ENCODE measurements at places on chromosomes 1 and 21. TPM values are rescaled to one million over a fixed set of nuclear protein-coding genes. Genes with fewer than 3 reads are reported as not detected.

- DNase-seq: no peak
Measured at GRCh38 chr1:30966690-30967369, 58.3 kb upstream of the SDC3 start.

- no peak for DNase-seq
Measured at GRCh38 chr1:43077273-43077672, 94.8 kb downstream of the EBNA1BP2 start.

DNA sequence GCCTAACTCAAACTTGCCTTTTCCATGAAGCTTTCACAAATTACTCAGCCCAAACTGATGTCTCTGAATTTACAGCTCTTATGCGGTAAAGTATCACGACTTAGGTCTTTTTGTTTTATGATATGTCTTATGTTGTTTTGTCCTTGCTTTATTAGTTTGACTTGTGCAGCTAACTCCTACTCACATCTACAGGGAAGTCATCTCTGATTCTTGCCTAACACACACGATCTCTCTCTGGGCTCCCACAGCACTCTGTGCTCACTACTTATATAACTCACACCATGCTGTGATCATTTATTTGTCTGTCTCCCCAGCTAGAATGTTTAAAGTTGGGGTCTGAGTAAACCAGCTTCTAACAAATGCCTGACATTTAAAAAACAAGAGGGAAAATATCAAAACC, 9.3 kb upstream of the PI4KB start:
- DNase-seq: no peak

GRCh38 chr1:219119839-219120238, 53.8 kb upstream of the LYPLAL1 start:
- no peak for DNase-seq

GRCh38 chr1:205680073-205680851, at the start of gene SLC45A3:
Gene SLC45A3, minus strand, starts transcription at chr1:205680509. Its CDS starts 15,853 bp downstream, at chr1:205664656.
- peak; percentile 66 for DNase-seq

- DNase-seq: no peak
Measured at GRCh38 chr1:33097762-33098161, 16.8 kb downstream of the AZIN2 start.

GRCh38 chr1:26102119-26102518, 9.5 kb upstream of the PDIK1L start:
- no peak for DNase-seq

DNA sequence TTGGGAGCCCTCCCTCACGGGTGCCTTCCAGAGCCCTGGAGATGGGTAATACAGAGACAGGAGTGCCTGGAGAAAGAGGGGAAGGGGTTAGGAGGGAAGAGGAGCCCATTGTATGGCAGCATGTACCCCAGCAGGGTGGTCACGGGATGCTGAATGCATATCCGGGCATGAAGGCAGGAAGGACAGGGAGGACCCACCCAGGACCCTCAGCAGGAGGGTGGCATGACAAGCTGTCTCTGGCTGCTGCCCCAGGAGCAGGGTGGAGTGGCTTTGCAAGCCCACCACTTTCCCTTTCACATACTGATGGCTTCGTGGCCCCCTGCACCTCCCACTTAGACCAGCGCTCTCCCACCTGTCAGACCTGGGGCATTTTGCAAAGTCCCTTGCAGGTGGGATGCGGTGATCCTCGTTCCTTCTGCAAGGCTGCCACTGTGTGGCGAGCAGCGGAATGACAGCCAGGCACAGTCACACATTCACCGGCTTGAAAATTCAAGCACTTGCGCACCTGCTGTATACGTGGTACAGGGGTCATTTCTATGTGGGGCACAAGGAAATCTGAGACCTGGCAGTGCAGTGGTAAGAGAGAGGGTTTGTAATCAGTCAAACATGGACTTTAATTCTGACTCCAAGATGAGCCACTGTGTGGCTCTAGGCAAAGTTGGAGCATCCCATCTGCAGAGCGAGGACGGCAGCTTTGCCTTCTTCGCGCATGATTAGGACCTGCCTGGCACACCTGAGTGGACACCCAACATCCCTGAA, 53.2 kb upstream of the TMEM51 start:
- peak; percentile 50 for DNase-seq

- no peak for DNase-seq
Measured at GRCh38 chr1:11643782-11644181, 10.4 kb downstream of the FBXO2 start.

GRCh38 chr1:38929054-38929453, 12.6 kb downstream of the RHBDL2 start:
- DNase-seq: no peak

DNA sequence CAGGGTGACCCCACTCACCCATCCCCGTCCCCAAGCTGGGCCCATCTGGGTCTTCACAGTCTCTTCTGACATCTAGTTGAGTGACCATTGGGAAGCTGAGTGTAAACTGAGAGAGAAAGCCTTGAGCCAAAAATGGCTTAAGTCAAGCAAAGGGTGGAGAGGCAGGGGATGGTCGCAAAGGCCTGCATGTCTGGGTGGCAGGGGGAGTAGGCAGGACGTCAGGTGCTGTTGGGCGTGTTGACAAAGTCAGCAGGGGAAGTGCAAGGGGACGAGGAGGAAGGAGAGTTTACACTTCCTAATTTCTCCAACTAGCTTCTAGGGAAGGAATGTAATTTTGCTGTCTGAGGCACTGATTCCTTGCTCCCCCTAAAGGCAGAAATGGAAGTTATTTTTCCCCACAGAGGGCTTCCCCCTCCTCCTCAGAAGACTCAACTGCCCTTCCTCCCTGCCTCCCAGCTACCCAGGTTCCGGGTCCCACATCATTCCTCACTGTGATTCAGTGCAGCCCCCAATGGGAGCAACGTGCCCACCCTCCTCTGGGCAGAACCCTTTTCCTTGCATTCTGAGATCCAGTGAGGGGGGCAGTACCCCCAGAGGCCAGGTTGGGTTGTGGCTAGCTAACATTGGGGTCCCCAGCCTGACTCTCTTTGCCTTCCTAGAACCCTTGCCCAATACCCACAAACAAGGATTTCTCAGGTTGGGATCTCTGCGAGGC, 1.2 kb upstream of the ADORA1 start:
- DNase-seq: no peak

- DNase-seq: no peak
Measured at GRCh38 chr1:81547912-81548303, 252.8 kb upstream of the ADGRL2 start.

DNA sequence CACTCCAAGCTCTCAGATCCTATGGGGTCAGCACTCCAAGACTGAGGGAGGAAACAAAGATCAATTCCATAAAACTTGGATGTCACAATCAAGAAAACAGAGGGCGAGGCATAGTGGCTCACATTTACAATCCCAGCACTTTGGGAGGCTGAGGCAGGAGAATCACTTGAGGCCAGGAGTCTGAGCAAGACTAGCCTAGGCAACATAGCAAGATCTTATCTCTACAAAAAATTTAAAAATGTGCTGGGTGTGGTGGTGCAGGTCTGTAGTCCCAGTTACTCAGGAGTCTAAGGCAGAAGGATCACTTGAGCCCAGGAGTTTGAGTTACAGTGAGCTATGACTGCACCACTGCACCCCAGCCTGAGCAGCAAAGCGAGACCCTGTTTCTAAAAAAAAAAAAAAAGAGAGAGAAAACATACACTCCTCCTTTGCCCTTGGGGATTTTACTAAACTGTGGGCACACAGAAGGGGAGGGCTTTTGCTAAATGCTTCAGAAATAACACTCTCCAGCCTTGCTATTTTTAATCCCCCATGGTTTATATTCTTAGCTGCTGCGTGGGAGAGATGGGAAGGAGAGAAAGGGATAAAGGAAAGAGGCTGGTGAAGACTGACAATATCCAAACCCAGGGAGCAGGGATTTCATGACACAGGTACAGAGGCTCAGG, 18.1 kb downstream of the ARHGEF2 start:
- DNase-seq: no peak

DNA sequence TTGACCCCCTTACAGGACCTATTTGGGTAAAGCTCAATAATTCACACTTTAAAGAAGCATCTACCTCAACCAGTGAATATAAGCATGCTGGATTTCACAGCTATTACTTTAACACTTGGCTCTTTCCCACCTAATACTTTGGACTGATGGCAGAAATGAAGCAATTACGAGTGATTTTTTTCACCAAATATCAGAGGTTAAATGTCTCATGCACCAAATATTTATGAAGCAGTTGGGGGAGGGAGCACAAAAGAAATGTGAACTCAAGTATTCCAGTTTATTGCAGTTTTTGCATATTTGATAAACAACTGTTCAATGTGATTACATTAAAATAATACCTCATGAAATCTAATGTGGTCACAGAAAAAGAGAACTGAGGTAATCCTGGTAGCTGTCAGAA, 223.6 kb downstream of the LRRC7 start:
- no peak for DNase-seq

- DNase-seq: no peak
Measured at GRCh38 chr1:111894497-111894896, 95.0 kb downstream of the KCND3 start.

DNA sequence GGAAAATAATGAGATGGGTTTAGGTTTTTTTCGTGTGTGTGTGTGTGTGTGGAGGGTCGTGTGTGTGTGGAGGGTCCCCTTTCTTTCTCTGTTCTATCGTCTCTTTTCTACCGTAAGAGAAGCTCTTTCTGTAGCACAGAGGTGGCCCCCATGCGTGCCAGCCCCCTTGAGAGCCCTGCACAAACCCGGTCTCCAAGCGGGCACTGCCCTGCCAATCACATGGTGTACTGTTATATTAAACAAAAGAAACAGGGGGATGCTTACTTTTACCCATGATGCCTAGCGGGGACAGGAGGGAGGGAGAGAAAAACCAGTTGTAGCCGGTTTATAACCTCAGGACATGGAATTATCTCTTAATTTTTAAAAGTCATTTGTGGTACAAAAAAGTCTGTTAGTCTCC, 41.0 kb downstream of the GATAD2B start:
- DNase-seq: no peak

- no peak for DNase-seq
Measured at GRCh38 chr1:163706915-163707314, 385.2 kb downstream of the NUF2 start.

DNA sequence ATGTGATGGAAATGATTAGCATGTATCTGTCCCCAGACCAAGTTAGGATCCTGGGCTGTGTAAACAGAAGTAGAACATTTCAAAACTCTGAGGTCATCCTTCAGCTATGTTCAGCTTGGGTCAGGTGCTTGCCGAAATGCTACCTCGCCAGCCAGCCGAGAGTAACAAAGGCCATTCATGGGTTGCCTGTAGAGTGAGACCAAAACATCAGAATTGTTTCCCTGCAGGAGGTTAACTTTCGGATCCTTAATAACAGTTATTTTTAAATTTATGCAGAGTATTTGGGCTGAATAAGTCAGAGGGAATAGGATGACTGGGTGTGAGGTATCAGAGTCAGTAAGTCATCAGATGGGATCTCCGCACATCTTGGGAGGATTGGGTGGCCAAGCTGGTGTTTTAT, 35.6 kb downstream of the SMYD2 start:
- DNase-seq: no peak

- no peak for DNase-seq
Measured at GRCh38 chr1:47401761-47402160, 14.3 kb upstream of the FOXE3 start.

- no peak for DNase-seq
Measured at GRCh38 chr1:116169898-116170297, 58.7 kb downstream of the MAB21L3 start.

GRCh38 chr21:39125752-39126485, 57.3 kb downstream of the PSMG1 start:
- peak; percentile 68 for DNase-seq

GRCh38 chr1:22320587-22321344, 130.9 kb upstream of the ZBTB40 start:
- DNase-seq: no peak

- DNase-seq: peak; percentile 76
Measured at GRCh38 chr1:101257500-101258325, 20.9 kb downstream of the S1PR1 start.

DNA sequence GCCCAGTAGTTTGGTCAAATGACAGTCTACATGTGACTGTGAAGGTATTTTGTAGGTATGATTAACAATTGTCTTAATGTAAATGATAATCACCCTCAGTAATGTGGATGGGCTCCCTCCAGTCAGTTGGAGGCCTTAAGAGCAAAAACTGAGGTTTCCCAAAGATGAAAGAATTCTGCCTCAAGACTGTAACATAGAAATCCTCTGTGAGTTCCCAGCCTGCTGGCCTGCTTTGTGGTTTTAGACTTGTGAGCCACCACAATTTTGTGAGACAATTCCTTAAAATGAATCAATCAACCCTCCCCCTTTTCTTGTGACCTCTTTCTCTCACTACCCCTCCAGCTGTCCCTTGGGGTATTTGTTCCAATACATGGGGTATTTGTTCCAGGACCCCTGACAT, 226.4 kb upstream of the DPYD start:
- no peak for DNase-seq

DNA sequence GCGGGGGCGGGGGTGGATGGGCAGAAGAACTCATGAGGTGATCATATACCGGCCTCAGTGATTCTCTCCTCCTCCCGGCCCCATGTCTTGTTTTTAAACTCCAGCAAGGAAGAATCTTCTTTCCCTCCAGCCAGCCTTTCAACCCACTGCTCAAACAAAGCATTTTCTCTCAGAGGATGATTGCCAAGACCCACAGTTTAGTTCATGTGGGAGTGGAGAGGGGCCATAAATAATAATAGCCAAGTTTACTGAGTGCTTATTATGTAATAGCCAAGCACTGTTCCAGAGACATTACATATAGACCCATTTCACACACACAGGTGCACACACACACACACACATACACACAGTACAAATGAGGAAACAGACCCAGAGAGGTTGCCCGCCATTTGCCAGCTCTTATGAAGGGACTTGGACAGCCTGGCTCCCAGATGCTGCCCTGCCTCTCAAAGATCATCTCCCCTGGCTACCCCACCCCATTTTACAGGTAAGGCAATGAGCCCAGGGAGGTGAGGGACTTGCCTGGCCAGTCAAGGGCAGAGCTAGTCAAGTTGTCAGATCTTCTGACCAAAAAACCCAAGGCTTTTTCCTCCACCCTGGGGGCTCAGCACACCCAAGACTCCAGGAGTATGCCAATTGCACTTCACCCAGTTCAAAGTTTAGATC, 18.0 kb upstream of the BCAR3 start:
- no peak for DNase-seq

DNA sequence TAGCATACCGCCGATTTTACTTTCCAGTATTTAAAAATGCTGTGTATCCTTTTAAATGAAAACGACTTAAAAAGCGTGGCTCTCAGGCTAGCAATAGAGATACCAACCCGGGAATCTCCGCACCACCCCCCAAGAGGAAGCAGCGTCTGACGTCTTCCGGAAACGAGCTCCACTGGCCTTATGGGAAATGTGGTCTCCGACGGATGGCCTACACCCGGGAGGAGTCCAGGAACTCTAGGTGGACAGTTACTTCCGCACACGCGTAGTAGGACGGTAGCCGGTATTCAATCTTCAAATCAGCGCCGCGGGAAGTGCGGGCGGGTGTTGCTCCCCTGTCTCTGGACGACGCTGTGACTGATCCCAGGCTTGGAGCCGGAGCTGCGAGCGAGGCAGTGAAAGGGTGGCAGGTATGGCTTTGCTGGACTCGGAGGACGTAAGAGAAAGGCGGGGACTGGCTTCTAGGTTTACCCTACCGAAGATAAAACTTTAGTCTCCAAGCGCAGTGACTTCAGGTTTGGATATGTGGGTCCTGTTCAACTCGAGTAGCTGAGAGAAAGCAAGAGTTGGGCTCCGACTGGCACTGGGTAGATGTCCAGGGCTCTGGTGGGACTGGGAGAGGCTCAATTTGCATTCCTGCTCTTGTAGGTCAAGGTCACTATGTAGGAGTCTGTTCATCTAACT, at the start of gene ZNF684:
Gene ZNF684 (plus strand): TSS at position 257 of the 681 bp plus-strand sequence. CDS start 1,530 bp downstream, outside the sequence.
- DNase-seq: peak; percentile 95

RNF11 gene
- 104 TPM for total RNA-seq

LRP8 gene
- total RNA-seq: 15.3 TPM

SLC9C2 gene
- not detected for total RNA-seq

BTG3 gene
- 27.3 TPM for total RNA-seq

FAM131C gene
- 0.21 TPM for total RNA-seq

DRAM2 gene
- total RNA-seq: 35.8 TPM

INSRR gene
- total RNA-seq: not detected

CRP gene
- 1.9 TPM for total RNA-seq

DNASE2B gene
- total RNA-seq: 1.2 TPM

All from colonic mucosa (tissue), 4 donors.